Activated T-cell treated with anti-CD3 and anti-CD28 coated beads, Interleukin-2, amount 50 U/mL, for 4 hours (primary cell): ENCODE measurements at places on chromosomes 4 and X.

DNA sequence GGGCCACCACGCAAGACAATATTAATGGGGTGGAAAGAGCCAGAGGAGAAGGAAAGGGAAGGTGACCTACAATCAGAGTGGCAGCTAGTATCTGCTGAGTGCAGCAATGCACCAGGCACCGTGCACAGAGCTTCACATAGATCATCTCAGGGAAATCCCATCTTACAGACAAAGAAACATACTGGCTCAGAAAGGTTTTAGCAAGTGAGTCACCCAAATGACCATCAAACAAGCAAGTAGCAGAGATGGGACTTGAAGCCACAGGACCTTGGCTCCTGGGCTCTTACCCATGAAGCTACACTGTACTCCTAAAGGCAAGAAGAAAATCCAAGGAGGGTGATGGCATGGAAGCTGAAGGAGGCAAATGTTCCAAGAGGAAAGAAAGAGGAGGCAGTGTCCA is 6.8 kb downstream of the ANXA5 start:
- no peak for DNase-seq

DNA sequence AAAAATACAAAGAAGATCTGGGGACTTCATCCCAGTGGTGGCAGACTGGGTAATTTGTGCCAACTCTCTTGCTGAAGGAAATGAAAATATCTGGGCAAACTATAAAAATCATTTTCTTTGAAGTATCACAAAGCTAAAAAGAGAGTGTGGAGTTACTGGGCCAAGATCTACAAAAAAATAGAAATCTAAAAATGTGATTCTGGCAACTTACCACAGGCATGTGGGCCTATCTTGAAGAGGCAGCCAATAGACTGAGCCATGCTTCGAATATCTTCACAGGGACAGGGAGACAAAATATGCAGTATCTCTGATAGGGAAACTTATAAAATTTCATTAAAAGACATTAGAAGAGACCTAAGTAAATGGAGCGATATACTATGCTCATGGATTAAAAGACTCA is 168.8 kb downstream of the RCHY1 start:
- no peak for DNase-seq

GRCh38 chrX:12309744-12310076 is 171.4 kb downstream of the FRMPD4 start:
- no peak for DNase-seq

DNA sequence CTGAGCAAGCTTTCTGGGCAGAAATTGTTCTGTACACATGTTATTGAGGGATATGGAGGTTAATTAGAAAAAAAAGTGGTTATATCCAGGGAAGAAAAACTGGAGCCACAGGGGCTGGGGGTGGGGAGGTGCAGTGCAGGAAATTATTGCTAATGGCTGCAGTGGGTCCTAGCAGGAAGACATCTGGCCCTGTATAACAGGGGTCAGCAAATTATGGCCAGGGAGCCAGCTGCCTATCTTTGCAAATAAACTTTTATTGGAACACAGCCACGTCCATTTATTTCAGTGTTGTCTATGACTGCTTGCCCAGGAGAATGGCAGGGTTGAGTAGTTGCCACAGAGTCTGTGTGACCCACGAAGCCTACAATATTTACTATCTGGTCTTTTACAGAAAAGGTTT is 23.4 kb upstream of the PRPS2 start:
- DNase-seq: no peak

- no peak for DNase-seq
These were observed 103.9 kb downstream of the GLUD2 start for GRCh38 chrX:121151293-121151692.

GRCh38 chrX:85590638-85591037 is 211.2 kb upstream of the POF1B start:
- DNase-seq: no peak

- no peak for DNase-seq
These were observed 87.6 kb downstream of the GAB1 start for GRCh38 chr4:143424276-143424675.

DNA sequence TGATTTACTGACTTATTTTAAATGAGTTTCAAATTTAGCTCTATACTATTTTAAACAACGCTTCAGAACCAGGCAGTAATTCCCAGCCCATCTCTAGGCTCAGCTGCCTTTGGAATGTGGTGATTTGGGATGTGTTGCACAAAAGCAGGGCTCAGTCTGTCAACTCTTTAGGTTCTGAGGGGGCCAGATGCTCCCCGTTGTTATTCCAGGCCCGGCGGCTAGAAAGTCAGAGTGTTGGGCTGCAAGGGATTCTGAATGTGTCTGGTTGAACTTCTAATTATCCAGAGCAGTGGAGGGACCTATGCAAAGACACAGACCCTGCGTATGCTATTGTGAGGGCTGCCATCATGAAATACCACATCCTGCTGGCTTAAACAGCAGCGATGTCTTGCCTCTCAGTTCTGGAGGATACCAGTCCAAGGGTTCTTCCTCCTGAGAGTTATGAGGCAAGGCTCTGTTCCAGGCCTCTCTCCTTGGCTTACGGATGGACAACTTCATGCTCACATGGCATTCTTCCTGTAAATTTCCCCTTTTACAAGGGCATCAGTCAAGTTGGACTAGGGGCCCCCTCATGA is 123.2 kb upstream of the TRIM2 start:
- no peak for DNase-seq

DNA sequence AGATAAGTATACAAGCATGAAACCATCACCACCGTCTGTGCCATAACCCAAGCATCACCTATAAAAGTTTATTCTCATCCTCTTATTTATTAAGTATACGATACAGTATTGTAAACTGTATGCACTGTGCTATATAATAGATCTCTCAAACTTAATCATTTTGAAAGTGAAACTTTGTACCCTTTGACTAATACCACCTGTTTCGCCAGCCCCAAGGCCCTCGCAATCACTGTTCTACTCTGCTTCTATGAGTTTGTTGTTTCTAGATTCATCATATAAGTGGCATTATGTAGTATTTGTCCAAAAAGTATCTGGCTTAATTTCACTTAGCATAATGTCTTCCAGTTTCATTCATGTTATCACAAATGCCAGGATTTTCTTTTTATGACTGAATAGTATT is 72.1 kb upstream of the DOCK11 start:
- no peak for DNase-seq

GRCh38 chr4:142440093-142440492 is 406.0 kb downstream of the INPP4B start:
- no peak for DNase-seq

DNA sequence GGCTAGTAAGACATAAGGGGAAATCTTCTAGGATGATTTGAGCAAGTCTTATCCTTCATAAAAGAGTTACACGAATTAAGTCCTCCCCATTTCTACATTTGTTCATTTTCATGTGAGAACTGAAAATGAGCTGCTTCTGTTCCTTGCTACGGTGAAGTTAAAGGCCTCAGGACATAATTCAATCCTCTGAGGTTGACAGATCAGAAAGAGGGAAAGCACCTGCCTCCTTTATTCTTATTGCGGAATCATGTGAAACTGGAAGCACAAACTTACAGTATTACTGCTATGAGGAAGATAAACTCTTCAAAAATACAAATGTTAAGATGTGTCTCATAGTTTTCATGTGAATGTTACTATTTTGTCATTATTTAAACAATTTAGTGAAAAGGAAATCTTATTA is 395.3 kb downstream of the STPG2 start:
- DNase-seq: no peak

DNA sequence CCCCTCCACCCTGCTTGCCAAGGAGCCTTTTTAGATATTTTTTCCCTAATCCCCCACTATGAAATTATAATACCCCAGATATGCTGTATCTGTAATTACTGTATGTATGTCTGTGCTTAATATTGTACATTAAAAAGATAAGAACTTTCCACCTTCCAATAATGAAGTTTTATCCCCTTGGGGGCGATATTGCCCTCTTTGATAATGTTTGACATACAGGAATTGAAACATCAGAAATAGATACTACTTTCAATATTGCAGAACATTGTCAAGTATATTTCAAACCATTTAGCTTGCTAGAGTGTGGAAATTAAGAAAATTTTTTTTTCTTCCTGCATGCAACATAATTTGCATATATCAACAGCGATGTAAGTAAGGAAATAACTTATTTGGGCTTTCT is 58.9 kb downstream of the NAF1 start:
- no peak for DNase-seq

- no peak for DNase-seq
These were observed 152.4 kb upstream of the NOCT start for GRCh38 chr4:138863160-138863559.

DNA sequence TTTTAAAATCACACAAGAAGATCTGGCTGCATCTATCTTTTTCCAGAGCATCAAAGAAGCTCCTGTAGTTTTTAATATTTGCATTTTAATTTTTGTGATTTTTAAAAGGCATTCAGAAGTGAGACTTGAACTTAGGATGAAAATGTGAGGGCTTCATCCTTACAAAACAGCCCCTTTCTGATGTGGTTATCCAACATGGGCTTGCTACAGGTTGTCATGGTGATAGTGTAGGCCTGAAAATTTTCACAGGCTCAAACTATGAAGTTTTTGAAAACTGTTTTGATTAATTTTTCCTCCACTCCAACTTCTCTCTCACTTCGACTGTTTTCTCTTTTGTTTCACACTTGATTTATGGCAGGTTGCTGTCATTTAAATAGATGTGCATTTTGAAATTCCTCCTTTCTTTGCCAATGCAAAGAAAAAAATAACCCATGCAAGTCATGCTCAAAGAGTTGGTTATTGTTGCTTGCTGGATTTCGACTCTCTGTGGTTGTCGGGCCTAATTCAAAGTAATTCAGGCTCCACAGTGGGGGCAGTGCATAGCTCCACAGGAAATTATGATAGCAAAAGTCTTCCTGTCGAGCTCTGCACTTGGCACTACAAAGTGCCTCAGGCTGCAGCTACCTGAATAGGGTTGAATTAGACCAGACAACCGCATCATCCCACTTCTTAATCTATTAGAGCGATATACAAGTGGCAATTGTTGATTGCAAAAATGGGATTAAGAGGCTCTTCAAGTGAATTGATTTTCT is 201.0 kb upstream of the GPR101 start:
- DNase-seq: no peak

DNA sequence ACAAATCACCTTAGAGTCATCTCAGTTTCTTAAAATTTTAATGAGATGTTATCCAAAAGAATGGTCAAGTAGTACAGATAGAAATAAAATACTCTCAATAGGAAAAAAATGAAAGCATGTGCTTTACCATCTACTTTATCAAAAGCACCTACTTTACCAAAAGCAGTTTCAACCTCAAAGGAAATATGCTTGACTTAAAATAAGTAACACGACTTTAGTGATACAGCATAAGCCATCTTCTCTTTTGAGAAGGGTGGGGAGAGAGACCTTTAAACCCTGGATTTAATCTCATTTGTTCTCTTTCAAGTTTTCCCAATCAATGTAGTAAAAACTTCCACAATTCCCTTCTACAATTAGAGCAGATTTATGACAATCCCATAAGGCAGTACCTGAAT is 26.5 kb downstream of the OTUD4 start:
- DNase-seq: no peak

DNA sequence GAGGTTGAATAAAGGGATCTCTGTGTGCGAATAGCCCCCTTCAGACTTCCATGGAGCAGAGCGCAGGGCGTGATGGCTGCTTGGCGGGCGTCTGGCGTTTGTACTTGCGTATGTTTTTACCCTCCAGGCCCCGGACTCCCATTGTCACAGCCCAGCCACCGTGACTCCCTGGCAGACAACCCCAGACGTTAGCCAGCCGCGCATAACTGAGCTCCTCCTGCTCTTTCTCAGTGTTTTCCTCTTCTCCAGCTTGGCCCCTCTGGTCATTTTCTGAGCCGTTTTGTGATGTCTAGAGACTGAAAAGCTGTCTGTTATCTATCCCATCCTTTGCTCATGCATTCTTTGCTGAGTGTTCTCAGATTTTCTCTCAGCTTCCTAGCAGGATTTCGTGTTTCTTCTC is 54.3 kb downstream of the IGFBP7 start:
- DNase-seq: no peak

GRCh38 chrX:143429811-143430210 is 87.5 kb downstream of the SPANXN3 start:
- no peak for DNase-seq

GRCh38 chr4:140568507-140569306 is at the start of gene UCP1:
Gene UCP1 (minus strand): TSS chr4:140568961. CDS start chr4:140568729, 232 bp downstream.
- DNase-seq: no peak

GRCh38 chr4:35771571-35771970 is 472.7 kb downstream of the ARAP2 start:
- DNase-seq: no peak

DNA sequence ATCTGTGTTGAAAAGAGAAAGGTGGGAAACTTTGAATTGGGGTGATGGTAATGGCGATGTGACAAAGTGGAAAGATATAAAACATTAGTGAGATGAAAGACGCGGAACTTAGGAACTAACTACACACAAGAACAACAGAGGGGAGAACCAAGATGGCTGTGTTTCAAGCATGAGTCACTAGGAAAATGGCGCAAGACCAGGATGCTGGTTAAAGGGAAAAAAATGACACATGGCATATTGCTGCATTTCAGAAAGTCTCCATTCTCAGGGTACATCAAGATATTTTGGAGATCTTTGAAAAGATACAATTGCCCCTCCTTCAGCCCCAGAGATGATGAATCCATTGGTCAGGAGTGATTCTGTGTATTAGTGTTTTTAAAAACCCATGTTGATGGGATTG is 164.4 kb downstream of the FBXO8 start:
- DNase-seq: no peak

DNA sequence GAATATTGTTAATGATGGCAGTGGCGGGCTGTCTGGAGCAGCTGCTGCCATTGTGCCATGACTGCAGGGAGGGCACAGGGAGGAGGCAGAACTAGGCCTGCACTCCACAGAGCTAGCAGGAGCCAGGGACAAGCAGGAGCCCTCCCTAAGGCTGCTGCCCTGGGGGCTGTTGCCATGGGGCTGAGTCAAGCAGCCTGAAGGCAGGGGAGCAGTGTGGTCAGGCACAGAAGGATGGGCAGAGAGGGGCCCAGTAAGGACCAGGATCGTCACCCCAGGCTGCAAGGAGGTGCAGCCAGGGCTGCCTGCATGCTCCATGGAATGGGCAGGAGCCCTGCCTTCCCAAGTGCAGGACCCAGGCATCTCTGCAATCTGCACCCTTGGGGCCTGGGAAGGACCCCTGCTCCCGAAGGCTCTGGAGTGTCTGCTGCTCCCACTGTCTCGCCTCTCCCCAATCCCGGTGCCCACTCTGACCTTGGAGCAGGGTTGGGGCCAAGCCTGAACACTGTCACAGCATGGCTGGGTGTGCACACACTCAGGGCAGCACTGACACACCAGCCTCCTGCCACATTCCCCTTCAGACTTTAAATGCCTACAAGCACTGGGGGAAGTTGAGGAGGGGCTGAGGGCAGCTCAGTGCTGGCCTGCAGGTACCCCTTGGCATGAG is 98.3 kb upstream of the GALNTL6 start:
- DNase-seq: no peak

DNA sequence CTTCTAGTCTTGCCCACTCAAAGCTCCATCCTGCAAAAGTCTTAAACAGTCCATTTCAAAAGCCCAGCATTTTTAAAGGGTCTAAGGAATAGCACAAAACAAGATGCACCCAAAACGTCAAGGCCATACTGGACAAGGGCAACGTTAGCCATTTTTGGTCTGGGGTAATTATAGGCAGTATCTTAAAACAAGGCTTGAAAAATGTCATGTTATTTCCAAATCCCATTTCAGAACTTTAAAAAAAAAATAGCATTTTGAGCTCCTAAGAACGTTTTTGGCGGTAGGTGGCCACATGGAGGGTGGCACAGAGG is 584 bp upstream of the TMEM165 start:
- DNase-seq: no peak

- DNase-seq: no peak
These were observed 58.0 kb downstream of the ENPEP start for GRCh38 chr4:110533940-110534339.

GRCh38 chr4:73589261-73589847 is 30.9 kb downstream of the RASSF6 start:
- DNase-seq: no peak

GRCh38 chr4:97153042-97153441 is 990.2 kb downstream of the STPG2 start:
- no peak for DNase-seq
